Activated CD4-positive, alpha-beta T cell treated with anti-CD3 and anti-CD28 coated beads, Interleukin-2, amount 10 ng/mL, durations not matched to agents 7 days and 5 days (primary cell): ENCODE measurements at places on chromosomes 2 and 18.

DNA sequence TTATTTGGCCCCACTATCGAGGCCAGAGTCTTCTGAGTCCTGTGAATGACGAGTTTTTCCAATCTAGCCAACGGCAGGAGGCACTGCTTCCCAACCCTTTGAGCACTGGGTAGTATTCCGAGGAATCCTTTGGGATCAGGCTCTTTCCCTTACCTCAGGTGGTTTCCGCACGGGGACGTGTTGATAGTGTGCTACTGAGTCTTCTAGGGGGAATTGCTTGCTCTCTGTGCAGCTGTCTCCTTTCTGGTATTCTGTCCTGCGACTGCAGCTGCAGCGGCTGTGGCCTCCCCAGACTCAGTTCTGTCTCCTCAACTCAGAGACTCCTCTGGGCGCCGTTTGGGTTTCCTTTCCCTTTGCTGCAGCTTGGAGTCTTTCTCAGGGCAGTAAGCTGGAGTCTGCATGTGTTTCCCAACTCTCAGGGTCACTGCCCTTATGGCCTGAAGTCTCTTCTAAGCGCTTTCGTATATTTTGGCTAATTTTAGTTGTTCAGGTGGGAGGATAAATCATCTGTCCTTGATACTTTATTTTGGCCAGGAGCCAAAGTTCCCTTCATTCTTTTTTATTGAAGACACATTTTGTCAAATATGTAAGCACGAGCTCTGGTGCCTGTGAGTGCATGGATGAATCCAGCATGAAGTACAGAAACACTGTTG, 118.4 kb downstream of the MAP4K4 start:
- DNase-seq, result no peak

- DNase-seq, result no peak
Observed at GRCh38 chr2:86307431-86307830, 30.0 kb downstream of the REEP1 start.

- no peak for DNase-seq
Observed at GRCh38 chr18:56240405-56240804, 398.0 kb downstream of the TXNL1 start.

DNA sequence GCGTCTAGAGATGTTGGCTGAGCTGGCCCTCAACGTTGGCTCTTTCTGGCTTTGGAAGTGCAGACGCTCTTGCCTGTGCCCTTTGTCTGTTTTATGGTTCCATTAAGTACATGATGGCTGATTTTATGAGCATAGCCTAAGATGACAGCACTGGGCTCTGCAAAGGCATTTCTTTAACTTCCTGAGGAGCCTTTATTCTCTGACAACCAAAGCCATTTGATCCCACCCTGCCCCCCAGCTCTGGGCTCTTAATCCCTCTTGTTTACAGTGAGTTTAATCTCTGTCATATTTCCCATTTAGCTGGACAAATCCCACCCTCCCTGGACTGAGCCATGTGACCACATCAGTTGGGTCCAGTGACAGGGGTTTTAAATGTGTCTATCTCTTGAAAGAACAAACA, 195.9 kb downstream of the ACKR3 start:
- no peak for DNase-seq

GRCh38 chr18:10515456-10515855, 10.4 kb upstream of the NAPG start:
- DNase-seq, result no peak

- DNase-seq, result no peak
Observed at GRCh38 chr2:45293182-45293581, 283.9 kb upstream of the SIX2 start.

DNA sequence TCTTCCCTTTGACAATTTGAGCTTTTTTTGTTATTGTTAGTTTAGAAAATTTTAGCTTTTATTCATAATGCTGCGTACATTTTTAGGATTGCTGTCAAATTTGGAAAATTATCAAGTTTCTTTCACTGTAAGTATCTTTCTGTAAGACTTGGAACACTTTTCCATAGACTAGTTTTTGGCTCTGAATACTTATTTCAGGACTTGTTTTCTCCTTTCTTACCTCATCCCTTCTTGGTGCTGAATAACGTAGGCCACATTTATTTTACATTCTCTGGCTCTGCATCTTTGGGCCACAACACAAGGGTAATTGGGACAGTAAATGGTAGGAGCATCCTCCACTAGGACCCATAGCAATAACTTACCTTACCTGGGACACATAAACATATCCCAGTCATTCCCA, 85.1 kb downstream of the CCDC85A start:
- DNase-seq, result no peak

DNA sequence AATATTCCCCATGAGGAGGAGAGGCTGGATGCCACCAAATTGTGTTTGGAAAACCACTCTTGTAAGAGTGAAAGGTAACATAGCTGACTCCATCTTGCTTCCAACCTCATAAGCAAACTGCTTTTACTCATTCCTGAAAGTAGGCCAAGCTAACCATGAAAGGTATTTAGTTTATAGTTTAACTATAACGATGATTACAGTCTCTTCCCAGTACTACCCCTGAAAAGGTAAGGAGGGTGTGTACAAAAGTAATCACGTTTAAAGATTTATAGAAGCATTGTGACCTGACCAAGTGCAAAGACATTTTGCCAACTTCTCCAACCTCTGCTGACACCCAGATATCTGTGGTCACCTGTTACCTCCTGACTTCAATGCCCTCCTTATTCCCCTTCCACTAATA, 122.6 kb downstream of the CD8B2 start:
- no peak for DNase-seq
